ENCODE measurements at places on chromosomes 5 and 9.

GRCh38 chr5:160341309-160341870 is 29.0 kb upstream of the CCNJL start:
- no peak for DNase-seq

- peak; percentile 53 for DNase-seq
Observed at GRCh38 chr9:130823435-130823834, 11.6 kb upstream of the ABL1 start.

- DNase-seq = no peak
Observed at GRCh38 chr5:12616093-12616492, 711.8 kb upstream of the CTNND2 start.

DNA sequence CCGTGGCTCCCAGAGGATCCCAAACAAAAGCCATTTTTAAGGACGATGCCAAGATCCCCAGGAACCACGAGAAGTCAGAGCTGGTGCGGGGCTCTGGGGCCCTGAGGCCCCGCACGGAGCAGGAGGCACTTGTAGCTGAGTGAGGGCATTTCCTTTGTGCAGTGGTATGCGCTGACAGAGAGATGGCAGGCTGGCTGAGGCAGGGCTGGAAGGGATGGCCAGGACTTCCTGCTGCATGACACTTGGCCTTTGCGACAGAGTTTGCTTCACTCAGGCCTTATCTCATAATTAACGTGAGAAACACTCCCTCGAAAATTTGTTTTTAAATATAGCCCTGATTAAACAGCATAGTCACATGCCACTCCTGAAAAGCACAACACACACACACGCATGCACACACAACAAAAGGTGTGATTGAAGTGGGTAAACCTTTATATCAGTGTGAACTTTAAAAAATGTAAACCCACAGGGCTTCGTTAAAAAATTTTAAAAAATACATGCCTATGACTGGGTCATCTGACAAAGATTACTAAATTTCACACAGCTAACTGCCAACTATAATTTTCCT is 536.6 kb downstream of the PDE4D start:
- no peak for DNase-seq

- DNase-seq = peak; percentile 71
Observed at GRCh38 chr9:34994260-34994899, 4.8 kb downstream of the DNAJB5 start.
